ENCODE measurements at places on chromosomes 13 and 19.

- DNase-seq, result no peak
Measured at GRCh38 chr13:98172590-98173422, 4.3 kb downstream of the RNF113B start.

DNA sequence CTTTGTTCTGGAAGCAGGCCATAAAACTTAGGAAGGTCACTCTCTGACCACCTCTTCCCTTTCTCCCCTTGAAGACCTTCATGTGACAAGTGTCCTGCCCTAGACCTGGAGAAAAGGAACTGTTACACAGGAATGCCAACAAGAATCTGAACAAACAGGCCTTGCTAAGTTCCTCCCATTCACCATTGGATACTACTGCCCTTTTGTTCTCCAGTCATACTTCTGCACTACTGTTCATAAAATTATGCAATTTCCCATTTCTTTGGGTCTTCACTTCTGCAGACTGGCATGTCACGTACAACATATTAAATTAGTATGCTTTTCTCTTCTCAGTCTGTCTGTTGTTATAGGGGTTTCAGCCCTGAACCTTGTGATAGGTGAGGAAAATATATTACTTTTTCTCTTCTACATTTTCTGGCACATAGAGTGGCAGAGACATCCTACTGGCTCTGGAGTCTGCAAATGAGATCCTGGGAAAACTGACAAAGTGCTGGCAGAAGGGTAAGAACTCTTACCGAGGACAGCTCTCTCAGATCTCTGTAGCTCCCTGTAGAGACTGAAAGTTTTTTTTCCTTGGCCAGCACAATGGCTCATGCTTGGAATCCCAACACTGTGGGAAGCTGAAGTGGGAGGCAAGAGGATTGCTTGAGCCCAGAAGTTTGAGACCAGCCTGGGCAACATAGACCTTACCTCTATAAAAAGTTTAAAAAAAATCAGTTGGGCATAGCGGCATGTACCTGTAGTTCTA lies 87.6 kb upstream of the SPRY2 start:
- DNase-seq, result no peak

DNA sequence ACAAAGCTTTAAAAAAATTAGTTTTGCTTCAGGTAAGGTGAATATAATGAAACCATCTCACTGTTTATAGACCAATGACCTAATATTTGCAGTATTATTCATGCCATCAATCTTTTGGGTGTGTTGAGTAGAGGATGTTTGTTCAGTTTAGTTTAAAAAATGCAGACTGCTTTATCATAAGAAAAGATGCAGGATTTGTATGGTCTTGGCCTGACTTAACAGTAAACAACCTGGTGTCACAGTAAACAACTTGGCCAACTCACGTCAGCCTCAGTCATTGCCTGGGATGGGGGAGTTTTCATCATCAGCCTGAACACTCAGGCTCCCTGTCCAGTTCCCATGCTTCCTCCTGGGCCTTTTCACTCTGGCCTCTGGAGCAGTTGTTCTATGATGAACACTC lies 55.1 kb downstream of the LMO7 start:
- no peak for DNase-seq

GRCh38 chr13:66224663-66225062 lies 1005.5 kb downstream of the PCDH9 start:
- no peak for DNase-seq

DNA sequence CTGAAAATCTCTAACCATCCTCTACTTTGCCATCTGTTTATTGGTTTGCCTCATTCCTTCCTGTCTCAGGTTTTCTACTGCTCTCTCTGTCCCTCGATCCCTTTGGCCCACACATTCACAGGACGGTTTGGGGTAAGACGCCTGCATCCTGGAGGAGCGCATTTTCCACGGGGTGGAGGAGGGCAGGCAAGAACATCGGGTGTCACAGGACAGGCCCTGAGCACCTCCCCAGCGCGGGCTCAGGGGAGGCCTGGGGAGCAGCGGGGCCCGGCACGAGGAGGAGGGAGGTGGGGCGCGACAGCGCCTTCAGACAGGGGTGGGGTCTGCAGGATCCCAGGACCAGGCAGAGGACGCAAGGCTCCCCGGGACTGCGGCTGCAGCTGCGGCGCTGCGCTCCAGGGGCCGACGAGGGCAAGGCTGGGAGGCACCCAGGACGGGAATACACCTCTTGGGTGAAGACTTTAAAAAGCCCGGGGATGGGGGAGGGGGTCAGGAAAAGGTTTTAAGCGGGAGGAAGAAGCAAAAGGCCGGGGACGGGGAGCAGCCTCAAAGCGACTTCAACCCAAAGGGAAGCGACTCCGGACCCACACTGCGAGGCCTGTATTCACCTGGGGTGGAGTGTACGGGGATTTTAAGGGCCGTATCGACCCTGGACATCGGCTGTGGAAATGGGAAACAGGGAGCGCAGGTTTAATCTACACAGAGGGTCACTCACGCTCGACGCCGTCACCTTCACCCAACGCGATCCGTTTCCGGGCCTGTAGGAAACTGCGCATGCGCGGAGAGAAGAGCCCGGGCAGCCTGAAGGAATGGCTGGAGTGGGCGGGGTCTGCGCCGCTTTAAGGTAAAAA lies at the start of gene ZNF415:
Gene ZNF415, minus strand, starts transcription at position 770 of the 851 bp plus-strand sequence. CDS start 10,234 bp downstream, outside the sequence.
- no peak for DNase-seq

GRCh38 chr19:8609279-8610040 lies 1.1 kb downstream of the ADAMTS10 start:
- peak; percentile 69 for DNase-seq

DNA sequence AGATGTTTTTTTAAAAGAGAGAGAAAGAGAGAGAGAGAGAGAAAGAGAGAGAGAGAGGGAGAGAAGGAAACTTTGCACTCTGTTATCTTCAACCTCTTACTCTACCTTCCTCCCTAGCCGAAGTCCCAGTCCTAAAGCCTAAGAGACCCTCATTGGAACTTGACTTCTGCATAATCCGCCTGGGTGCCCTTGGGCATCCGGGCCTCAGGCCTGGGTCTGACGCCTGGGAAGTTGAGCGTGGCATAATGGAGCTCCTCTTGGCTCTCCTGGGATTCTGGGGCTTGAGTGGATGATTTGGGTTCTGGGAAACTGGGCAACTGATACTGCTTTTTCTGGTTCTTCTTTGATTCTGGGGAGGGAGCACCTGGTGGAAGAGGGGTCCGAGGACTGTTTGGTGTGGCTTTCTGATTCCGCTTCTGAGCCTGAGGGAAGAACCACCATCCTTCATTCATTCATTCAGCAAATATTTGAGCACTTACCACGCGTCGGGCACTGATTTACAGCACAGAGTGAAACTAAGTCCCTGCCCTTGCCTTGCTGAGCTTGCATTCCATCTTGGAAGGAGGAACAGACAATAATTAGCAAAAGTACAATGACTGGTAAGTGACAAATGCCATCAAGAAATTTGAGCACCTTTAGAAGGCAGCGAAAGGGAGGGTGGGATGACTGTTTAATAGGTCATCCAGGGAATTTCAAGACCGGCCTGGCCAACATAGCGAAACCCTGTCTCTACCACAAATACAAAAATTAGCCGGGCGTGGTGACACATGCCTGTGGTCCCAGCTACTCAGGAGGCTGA lies 6.3 kb downstream of the SIGLEC10 start:
- no peak for DNase-seq

DNA sequence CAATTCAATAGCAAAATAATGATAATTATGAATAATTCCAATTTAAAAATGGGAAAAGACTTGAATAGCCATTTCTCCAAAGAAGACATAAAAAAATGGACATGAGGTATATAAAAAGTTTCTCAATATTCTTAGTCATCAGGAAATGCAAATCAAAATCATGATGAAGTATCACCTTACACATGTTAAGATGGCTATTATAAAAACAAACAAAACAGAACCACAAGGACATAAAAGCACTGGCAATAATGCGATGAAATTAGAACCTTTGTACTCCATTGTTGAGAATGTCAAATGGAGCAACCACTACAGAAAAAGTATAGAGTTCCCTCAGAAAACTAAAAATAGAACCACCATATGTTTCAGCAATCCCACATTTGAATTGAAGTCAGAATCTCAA lies 1186.1 kb downstream of the SLITRK5 start:
- no peak for DNase-seq

DNA sequence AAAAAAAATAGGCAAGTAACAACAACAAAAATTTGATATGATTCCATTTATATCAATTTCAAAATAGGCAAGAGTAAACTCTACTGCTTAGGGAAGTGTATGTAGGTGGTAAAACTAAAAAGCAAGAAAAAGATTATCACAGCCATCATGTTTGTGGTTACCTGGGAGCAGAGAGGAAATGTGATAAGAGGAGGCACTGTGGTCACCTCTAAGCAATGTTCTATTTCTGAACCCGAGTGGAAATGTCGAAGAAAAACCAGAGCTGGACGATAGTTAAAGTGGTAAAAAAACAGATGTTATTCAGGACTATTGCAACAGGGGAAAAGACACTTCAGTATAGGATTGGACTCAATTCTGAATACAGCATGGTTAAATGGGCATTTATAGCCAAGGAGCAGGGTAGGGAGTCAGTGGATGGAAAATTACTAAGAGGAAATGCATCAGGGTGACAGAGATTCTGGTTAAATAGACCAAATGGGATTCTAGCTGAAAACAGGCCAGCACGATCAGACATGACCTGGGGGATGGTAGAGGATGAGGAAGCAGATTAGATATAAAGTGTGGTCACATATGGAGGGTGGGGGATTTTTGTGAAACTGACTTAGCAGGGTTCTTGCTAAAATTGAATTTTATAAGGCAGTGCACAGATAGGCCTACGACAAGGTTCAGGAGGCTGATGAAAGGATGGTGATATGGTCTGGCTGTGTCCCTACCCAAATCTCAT lies 6.0 kb upstream of the TEX30 start:
- no peak for DNase-seq

GRCh38 chr13:43166644-43167457 lies 143.5 kb downstream of the DNAJC15 start:
- no peak for DNase-seq

DNA sequence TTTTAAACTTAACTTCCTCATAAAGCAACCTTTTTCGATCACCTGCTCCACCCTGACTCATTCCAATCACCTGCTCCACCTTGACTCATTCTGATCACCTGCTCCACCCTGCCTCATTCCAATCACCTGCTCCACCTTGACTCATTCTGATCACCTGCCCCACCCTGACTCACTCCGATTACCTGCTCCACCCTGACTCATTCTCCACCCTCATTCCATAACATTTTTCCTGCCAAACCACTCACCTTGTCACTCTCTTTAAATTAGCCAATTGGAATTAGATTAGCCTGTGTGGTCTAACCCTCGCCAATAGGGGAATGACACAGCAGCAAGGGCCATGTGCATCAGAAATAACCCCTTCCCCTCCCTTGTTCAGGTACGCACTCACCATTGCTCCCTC lies 31.9 kb upstream of the ZNF83 start:
- no peak for DNase-seq

DNA sequence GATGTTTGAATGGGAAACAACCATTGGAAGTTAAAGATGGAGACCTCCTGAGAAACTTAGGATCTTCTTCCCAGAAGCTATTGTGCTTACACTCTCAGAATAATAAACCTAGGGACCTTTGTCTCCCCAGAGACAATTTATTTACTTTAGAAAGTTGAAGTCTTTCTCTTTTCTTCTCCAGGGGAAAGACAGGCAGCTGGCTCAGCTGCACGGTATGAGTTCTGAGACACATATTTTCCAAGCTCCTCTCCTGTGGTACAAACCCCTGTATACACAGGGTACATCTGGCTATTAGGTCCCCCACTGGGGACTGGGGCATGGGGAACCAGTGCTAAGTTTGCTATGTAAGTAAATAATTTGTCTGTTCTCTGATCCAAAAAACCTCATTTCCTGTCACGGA lies 67.5 kb upstream of the POSTN start:
- DNase-seq, result no peak

GRCh38 chr19:31378404-31378803 lies 29.2 kb upstream of the TSHZ3 start:
- DNase-seq, result no peak

- no peak for DNase-seq
Measured at GRCh38 chr19:45881909-45882528, 3.9 kb downstream of the IRF2BP1 start.

DNA sequence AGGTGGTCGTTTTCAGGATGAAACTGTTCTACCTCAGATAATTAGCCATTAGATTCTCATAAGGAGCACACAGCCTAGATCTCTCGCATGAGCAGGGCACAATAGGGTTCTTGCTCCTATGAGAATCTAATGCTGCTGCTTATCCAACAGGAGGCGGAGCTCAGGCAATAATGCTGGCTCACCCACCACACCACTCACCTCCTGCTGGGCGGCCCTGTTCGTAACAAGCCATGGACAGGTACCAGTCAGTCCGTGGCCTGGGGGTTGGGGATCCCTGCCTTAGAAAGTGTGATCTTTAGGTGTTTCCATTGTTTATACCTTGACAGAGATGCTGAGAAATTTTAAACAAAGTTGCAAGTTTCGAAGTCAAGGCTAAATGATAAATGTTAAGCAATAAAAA lies 344.6 kb upstream of the HTR2A start:
- no peak for DNase-seq

DNA sequence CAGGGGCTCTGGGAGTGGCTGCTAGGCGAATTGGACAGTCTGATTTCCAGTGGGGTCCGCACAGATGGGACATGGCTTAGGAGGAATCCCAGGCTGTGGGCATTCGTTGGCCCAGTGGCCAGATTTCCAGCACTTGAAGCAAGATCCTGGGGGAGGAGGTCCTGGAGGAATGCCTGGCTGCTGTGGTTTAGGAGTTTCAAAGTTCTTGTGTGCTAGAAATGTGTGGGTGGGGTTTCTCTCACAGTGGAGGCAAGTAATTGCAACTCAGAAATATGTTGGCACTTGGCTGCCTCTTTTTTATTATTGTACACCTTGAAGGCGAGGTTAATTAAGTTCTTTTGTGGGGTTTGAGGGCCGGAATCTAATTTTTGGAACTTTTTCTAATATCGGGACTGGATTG lies 17.1 kb downstream of the IGFL3 start:
- no peak for DNase-seq

DNA sequence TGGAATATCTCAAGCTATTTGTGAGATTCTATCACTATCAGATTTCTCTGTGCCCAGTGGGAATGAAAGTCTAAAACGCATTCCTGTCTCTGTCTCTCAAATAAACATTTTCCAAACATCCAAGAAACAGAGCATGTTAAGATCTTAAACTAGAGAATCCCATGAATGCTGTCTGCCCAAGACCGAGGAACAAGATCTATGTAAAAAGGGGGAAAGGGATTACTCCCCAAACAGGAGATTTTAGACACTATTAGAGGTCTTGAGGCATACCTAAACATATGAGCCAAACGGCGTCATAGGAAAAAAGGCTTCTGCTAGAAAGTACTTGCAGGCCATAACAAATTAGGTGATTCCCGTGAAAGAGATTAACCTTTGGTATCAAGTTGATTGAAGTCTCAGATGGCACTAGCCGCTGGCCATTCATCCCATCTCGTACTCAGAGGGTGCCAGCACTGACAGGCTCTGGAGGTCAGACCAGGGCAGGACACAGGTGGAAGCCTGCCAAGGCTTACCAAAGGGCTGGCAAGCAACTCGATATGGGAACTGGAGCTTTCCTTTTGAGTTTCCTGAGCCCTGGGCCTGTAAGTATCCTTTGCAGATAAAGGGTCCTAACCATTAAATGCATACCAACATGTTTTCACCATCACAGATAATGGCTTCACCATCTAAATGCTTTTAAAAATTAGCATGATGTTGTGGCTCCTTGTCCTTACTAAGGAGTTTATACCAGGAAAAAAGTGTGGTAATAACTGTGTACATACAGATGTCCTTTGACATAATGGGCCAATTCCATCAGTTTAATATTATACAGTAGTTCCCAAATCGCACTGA lies 225.2 kb downstream of the FOXO1 start:
- no peak for DNase-seq

All from 8988T (cell line).